Fibroblast of skin of abdomen (primary cell): ENCODE measurements at places on chromosomes 4 and X.

- no peak for DNase-seq
Measured at GRCh38 chr4:105068516-105068915, 78.2 kb upstream of the TET2 start.

DNA sequence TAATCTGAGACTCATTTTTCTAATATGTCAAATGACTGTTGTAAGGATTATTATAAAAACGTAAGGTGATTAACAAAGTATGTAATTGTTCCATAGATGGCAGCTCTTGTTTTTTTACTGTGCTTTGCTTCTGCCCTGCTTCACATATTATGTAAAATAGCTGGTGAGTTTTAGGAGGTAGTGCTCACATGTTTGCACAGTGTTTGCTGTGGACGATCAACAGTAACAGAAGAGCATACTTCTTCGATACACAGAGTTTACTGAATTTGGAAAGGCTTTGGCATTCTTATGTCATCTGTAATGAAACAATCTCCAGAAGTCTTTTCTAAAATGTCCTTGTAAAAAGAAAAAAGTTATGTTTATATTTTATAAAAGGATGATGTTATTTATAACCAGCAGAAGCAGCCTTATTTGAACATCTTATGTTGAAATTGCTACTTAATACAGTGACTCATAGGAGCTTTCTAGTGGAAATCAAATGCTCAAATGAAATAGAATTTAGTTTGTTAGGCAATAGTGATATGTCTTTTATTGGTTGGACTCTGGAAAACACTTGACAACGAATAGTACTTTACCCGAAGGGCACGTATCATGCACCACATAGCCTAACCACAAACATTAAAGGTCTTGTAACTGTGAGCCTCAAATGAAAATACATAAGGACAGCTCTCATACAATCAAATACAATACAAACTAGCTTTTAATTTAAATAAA lies 1.9 kb upstream of the MTTP start:
- DNase-seq: no peak

DNA sequence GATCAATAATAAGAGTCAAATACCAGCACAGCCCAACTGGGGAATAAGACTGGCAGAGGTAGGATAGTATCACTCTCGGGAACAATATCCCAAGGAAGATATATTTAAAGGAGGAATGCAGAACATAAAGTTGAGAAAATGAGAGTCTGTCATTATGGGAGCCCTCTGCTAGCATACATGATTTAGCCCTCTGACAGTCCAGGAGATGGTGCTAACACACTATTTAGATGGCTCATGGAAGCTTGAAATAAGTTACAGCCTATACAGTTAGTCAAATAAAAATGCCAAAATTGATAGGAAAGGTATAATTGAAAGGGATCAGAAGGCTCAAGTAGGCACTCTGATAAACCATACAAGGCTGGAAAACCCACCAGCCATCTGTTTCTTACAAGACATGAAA lies 201.0 kb upstream of the NEIL3 start:
- DNase-seq: peak; percentile 51

- DNase-seq: peak; percentile 31
Measured at GRCh38 chr4:108168671-108169523, at the start of gene LEF1. LEF1 (minus strand) TSS chr4:108168932; CDS start chr4:108167767, 1,165 bp downstream.

DNA sequence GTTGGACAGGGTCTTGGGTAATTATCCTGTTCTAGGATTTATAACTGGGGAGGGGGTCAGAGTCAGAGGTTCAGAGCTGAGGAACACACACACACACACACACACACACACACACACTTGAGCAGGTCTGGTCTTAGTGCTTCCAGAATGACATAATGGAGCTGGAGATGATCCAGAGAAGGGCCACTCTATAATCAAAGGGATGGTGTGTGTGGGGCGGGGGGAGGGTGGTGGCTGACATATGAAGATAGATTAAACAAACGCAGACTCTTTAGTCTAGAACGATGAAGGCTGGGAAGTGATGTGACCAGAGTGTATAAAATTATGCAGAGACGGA lies 434 bp upstream of the TMEM255A start:
- no peak for DNase-seq

- DNase-seq: no peak
Measured at GRCh38 chr4:126991965-126992364, 640.8 kb upstream of the INTU start.

GRCh38 chrX:40107291-40108161 lies 9.8 kb upstream of the BCOR start:
- DNase-seq: peak; percentile 23

DNA sequence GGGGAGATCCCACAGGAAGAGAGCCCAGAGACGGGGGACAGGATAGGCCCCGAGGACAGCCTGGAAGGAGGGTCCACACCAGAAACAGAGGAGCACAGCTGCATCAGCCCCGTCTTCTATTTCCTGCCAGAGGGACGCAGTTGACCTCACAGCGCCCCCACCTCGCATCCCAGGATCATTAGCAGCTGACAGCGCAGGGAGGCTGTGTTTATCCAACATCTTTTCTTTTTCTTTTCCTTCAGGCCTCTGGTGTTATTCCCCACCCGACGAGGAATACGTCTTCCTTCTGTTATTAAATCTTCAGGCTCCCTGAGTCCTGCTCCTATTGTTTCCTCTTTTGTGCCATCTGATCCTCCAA lies 75.4 kb downstream of the DCHS2 start:
- DNase-seq: no peak

DNA sequence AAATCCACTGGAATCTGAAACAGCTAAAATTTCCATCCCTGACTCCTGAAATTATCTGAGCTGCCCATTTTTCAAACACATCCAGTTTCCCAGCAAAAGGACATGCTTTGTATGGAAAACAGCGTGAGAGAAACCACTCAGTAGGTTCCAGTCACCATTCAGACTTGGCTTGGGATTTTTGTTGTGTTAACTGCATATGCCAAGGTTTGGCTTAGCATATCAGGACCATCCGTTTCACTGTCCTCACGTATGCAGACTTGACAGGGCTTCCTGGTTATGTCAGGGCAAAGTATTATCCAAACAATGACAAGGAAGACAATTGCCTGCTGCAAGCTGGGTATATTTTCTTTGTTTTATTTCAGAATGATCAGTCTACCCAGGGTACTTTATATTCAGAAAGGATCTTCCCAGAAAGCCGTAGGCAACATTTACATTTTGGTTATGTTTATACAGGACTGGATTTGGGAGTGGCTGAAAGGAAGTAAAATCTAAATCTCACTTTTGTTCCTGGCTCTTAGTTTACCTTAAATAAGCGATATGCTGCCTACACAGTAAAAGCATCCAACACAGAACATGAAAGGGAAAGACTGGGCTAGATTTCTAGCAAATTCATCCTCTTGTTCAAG lies 41.3 kb upstream of the CCKAR start:
- DNase-seq: no peak

DNA sequence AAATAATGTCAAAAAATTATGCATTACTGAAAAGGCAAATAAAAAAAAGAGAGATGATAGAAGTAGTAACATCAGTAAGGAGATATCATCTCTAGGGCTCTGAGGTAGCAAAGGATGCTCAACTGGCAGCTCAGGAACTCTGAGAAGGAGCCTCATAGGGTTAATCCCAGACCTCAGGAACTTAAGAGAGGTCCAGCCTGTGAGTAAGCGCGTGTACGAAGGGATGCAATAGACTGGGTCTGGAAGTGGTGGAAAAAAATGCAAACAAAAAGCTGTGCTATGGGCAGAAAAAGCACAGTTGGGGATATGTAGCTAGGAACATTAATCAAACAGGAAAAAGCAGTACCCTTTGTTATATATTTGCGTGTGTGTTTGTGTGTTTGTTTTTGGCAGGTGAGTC lies 282.0 kb downstream of the GALNTL6 start:
- DNase-seq: peak; percentile 12

DNA sequence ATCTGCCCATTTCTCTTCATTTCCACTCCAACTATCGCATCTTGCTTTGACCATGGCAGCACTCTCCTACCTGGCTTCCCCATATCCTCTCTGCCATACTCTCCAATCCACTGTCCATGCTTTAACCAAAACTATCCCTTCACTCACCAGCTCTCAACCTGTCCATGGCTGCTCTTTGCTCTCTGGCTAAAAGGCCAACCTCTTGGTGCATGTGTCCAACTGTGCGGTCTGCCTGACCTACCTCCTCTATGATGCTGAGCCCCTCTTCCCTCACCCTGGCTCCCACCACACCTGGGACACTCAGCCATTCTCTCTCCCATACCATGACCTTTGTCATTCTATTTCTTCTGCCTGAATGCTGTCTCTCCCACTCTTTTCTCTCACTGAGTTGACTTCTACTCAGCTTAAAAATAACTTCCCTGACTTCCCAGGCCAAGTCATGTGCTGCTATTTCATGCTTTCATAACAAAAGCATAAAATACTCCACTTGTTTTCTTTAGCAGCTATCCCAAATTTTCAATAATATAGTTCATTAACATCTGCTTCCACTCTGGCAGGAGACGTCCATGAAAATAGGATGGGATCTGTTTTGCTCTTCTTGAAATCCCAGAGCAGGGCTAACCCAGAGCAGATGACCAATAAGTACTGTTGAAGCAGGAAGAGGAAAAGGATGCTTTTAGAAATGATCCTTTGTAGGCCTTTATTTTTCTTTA lies 29.8 kb upstream of the KLF3 start:
- DNase-seq: no peak

GRCh38 chrX:65926095-65927019 lies 113.5 kb downstream of the VSIG4 start:
- no peak for DNase-seq

DNA sequence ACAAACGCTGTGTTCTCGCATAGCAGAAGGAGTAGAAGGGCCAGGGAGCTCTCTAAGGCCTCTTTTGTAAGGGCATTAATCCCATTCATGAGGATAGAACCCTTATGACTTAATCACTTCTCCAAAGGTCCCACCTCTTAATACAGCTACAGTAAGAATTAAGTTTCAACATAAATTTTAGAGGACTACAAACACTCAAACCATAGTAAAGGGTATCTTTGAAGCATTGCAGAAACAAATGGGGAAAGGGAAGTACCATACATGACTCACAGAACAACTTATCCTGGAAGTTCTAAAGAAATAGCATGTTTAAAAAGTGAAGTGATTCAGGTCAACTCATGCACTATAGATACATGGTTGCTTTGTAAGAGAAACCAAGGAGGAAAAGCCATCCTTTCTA lies 680.8 kb downstream of the RPA4 start:
- no peak for DNase-seq

- peak; percentile 9 for DNase-seq
Measured at GRCh38 chr4:182521011-182521410, 277.8 kb downstream of the TENM3 start.

DNA sequence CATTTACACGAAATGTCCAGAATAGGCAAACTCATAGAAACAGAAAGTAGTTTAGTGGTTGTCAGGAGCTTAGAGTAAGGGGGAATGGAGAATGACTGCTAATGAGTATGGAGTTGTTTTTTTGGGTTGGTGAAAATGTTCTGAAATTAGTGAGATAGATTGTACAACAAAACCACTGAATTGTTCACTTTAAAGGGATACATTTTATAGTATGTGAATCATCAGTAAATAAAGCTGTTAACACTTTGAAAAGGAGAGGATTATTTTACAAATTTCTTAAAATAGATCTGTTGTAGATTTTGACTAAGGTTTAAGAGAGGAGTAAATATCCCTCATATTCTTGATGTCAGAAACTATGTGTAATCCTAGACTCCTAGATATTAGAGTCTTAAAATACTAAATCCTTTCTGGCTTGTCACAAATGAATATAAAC lies 82.7 kb downstream of the RAPGEF2 start:
- DNase-seq: peak; percentile 16

GRCh38 chr4:41297832-41298231 lies 41.1 kb downstream of the UCHL1 start:
- DNase-seq: no peak

- no peak for DNase-seq
Measured at GRCh38 chrX:139202742-139203420, 327.7 kb upstream of the F9 start.

DNA sequence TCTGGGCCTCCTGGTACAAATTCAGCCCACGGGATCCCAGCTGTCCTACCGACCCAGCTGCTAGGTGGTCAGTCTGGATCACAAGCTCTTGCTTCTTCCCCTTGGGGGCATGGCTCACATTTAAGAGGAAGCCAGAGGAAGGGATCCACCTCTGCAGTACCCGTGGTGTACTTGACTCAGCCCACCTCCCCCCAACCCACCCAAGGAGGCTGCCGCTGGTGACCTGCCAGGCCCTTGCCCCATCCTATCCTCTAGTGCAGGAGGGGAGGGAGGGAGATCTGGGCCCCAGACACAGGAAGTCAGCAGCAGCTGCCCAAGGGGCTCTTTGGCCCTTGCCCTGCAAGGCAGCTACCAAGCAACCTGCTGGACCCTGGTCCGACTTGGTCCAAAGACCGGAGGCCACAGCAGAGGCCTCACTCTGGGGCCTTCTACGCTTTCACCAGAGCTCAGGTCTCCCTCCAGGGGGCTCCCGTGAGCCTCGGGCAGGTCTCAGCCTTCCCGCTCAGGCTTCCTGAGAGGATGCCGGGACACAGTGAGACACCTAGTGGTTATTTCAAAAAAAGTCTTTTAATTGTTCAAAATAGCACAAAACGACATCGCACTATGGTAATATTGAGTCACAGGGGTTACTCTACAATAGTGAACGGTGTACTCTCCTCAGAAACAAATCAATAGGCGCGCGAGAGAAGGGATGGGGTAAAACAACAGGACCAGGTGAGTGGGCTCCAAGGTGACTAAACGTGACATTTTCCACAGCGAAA lies 2.7 kb upstream of the RENBP start:
- DNase-seq: peak; percentile 74

DNA sequence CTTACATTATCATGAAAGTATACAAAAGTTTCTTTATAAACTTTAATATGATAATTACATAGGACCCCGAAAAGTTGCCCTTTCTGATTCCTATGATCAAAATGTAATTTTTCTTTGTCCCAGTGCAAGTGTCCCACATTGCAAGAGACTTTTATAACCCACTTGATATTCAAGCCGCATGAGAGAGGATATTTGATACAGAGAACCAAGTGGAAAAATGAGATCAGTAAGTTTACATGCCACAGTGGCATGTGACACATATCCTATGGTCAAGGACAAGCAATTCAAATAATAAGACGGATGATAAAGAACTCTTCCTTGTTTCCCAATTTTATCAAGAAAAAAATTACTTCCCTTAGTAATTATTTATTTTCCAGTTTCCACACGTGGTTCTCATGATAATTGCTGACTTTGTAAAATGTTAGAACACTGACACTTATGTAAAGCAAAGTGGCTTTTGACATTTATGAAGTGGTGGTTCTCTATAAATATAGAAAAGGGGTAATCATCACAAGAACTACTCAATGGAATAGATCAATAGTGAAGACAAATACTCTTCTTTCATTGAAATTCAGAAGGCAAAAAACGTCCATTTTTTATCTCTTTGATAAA lies 273.7 kb upstream of the NOCT start:
- no peak for DNase-seq
